Cortex of kidney (tissue), 1 donor: ENCODE measurements at places on chromosomes 11 and 22.

GRCh38 chr11:41458641-41459040, 811 bp downstream of the LRRC4C start:
- DNase-seq, result no peak

GRCh38 chr11:21653951-21654421, 538.9 kb upstream of the ANO5 start:
- DNase-seq, result no peak

GRCh38 chr11:30553521-30554110, 32.5 kb downstream of the MPPED2 start:
- no peak for DNase-seq

DNA sequence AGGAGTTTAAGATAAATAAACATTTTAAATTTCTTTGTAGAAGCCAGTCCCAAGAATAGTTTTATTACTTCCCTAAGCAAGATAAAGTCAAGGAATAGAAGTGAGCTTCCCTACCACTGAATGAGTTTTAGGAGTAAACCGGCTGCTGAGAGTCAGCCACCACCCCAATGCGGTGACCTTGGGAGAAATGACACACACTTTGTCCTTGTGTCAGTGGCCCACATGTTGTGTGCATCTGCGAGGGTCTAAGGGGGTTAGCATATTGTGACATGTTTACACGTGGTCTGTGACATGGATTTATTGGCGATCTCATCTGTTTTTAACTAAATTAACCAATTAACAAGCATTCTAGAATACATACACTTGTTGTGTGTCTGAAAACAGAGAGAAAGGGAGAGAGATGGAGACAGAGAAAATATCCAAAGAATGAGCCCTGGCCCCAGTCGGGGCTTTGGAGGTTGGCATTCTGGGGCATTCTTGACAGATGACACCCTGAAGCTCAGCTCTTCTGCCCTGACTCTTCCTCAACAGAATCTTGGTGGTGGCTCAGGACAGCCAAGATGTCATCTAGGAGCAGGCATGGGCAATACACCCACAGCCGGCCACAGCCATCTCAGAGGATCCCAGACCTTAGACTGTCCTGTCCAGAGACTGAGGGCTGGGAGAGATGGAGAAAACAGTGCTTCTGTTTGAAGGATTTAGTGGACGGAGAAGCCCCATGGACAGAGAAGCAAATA, 29.7 kb upstream of the TMPRSS4 start:
- DNase-seq, result no peak

- DNase-seq, result no peak
These were observed 54.1 kb downstream of the MICAL3 start for GRCh38 chr22:17970201-17970708.

- no peak for DNase-seq
These were observed 18.8 kb downstream of the SAMM50 start for GRCh38 chr22:43974028-43974545.

GRCh38 chr11:76997512-76997911, 36.7 kb upstream of the B3GNT6 start:
- no peak for DNase-seq

DNA sequence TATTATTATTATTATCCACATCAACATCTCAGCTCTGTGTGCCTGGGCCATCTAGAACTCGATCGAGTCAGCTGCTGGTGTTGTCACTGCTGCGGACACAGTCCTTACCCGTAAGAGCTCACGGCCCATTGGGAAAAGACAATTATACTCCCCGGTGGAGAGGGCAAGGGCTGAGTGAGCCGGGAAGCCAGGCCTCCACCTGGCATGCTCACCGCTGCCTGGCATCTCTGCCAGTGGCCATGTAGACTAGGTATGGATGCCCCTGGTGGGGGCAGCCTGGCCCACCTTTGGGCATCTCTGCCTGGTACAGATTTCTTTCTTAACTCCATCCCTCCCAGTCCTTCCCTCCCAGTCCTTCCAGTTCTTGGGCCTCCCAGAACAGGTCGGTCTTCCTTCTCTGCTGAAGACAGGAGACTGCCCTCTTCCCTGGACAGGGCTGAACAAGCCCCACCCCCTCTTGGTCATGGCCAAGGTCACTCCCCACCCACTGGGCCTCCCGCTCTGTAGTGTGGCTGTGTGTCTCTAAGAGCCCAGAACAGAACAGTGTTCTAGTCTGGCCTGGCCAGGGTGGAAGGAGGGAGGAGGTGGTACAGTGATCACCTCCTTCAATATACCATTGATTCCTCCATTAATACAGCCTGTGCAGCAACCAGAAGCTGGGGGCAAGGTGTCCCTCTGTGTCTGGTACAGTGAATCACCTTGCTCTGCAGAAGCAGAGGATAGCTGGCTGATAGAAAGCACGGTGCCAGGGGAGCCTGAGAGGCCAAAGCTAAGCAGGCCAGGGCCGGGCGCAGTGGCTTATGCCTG, 57.7 kb downstream of the FLRT1 start:
- no peak for DNase-seq

GRCh38 chr11:116199182-116199581, 573.6 kb downstream of the BUD13 start:
- no peak for DNase-seq

- no peak for DNase-seq
These were observed 11.9 kb downstream of the HIPK3 start for GRCh38 chr11:33268945-33269540.

- DNase-seq, result no peak
These were observed 10.2 kb upstream of the STK33 start for GRCh38 chr11:8604078-8604723.

DNA sequence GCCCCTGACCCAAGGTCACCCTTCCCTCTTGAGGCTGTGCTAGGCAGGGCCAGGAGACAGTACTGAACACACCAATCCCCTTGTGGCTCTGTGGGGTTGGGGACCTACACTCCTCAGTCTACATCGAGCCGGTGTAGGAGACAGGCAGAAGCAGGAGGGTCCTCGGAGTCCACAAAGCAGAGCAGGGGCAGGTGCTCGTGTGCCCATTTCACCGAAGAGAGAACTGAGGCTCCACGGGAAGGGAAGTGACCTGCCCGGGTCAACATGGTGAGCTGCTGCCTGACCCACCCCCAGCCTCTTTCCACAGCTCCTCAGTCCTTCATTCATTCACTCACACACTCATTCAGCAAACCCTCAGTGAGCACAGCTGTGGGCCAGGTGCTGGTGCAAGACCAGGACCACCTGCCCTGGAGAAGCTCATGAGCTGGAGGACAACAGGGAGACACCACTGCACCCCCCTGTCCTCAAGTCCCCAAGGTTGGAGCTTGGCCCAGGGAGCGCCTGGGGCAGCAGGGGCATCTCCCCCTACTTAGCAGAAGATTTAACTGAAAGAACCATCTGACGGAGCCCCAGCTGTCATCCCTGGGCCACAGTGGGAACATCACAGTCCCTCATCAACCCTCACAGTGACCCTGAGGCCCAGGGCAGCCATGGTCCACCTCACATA, 127.3 kb downstream of the MED15 start:
- DNase-seq, result no peak

GRCh38 chr11:90218606-90219005, 4.2 kb downstream of the CHORDC1 start:
- no peak for DNase-seq

DNA sequence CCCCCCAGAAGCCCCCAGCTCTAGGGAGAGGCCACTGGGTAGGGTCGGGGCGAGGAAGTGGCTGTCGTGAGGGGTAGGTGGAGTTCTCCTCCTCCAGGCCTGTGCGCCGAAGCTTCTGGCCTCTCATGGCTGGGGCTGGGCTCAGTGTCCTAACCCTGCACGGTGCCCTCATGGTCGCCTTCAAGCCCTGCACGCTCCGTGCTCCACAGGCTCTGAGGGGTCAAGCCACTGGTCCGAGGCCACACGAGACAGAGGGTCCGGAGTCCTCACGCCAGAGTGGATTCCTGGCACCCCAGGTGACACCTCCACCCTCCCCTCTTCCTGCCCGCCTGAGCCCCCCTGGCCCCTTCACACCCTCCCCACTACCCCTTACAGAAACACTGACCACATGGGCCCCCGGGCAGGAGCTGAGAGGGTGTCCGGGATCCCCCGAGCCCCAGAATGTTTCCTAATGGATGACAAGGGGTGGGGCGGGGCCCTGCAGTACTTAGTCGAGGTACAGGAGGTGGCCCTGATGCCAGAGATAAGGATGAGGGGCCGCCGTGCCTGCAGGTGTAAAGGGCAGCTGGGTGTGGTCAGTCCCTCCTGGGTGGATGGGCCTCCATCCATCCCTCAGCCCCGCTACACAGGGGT, 997 bp upstream of the CDHR5 start:
- no peak for DNase-seq

- DNase-seq, result no peak
These were observed 457 bp downstream of the SSTR3 start for GRCh38 chr22:37211866-37212173.

GRCh38 chr22:47550524-47551430, 788.3 kb downstream of the TBC1D22A start:
- no peak for DNase-seq
